Panc1 (cell line): ENCODE measurements at places on chromosomes 5 and 9. TPM values are rescaled to one million over a fixed set of nuclear protein-coding genes. Genes with fewer than 3 reads are reported as not detected.

The ADAM19 gene
- total RNA-seq, result 3.5 TPM

DNA sequence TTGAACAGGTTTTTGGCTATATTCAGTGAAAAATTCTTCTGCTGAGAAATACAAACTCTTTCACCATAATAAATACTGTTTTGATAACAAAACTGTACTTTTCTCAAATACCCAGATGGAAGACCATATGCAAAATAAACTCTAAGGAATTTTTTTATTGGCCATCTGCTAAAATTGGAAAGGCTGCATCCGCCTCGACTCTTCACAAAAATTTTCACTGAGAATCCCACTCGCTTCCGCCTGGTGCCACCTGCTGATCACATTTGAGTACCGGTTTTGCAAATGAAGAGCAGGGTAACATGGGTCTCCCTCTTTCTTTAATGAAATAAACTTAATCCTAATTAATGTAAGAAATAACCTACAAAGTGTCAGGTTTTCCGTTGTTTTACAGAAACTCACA is 76.4 kb downstream of the TTLL11 start:
- no peak for DNase-seq
- no peaks in the 10 kb centered on the region for H3K27me3 ChIP-seq
- H3K27ac ChIP-seq, result no peak overlapping the region
- H3K4me1 ChIP-seq, result no peaks in the 10 kb centered on the region

The IL3 gene
- total RNA-seq, result not detected

The LCNL1 gene
- 0.82 TPM for total RNA-seq

DNA sequence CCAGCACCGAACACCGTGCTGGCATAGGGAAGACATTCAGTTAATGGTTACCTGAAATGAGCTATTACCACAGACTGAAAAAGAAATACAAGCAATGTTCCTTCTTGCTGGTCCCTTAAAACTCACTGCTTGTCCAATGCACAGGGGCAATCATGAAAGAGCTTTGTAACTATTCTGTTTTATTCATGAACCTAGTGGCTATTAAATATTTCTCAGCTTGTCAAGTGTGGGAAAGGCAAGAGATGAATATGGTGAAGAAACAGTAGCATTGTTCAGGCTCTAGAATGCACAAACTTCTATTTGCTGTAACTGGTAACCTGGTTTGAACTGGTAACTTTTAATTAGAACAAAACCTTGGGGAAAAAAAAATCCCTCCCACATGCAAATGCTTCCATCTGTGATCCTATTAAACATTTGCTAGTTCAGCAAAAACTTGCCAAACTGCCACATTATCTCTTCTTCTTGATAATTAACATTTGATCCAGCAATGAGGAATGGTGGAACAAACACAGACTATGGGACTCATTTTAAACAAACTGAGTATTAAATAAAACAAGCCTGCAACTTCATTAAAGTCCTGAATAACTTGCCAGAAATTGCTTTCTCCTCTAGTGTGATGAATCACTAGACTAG is 36.1 kb downstream of the YIPF5 start:
- no peaks in the 10 kb centered on the region for H3K4me1 ChIP-seq
- DNase-seq, result no peak

DNA sequence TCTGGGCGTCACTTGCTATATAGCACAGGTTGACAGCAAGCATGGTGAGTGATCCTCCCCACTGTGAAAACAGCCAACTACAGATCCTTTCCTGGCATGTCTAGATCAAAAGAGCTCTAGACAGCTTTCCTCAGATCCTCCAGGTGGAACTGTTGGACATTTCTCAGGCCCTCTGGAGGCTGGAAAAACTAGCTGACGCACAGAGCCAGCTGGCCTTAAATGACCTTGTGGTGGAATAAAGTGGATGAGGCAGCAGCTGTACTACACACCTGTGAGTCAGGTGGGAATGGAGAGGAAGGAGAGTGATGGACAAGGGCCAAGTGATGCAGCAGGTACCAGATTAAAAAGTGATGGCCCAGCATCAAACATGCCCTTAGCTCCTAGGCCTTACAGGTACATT is 172.7 kb downstream of the TRIM32 start:
- H3K36me3 ChIP-seq, result no peaks in the 10 kb centered on the region
- H3K27ac ChIP-seq, result no peak overlapping the region
- no peaks in the 10 kb centered on the region for H3K27me3 ChIP-seq
- no peak for DNase-seq
- H3K4me3 ChIP-seq, result no peak overlapping the region

GRCh38 chr5:175740014-175740413 is 82.1 kb downstream of the HRH2 start:
- H3K27ac ChIP-seq, result no peak overlapping the region
- no peaks in the 10 kb centered on the region for H3K36me3 ChIP-seq
- H3K4me1 ChIP-seq, result no peaks in the 10 kb centered on the region
- DNase-seq, result no peak
- no peak overlapping the region for H3K4me3 ChIP-seq

GRCh38 chr5:62340979-62341378 is 35.0 kb downstream of the KIF2A start:
- no peak overlapping the region for H3K4me3 ChIP-seq
- no peaks in the 10 kb centered on the region for H3K27me3 ChIP-seq
- no peaks in the 10 kb centered on the region for H3K36me3 ChIP-seq
- H3K27ac ChIP-seq, result no peak overlapping the region
